NCI-H446 treated with DMSO at 0.1 percent for 48 hours (cell line): ENCODE measurements at places on chromosomes 12 and 14.

GRCh38 chr12:55227643-55228042 lies 6.8 kb downstream of the OR10A7 start:
- DNase-seq, result no peak

DNA sequence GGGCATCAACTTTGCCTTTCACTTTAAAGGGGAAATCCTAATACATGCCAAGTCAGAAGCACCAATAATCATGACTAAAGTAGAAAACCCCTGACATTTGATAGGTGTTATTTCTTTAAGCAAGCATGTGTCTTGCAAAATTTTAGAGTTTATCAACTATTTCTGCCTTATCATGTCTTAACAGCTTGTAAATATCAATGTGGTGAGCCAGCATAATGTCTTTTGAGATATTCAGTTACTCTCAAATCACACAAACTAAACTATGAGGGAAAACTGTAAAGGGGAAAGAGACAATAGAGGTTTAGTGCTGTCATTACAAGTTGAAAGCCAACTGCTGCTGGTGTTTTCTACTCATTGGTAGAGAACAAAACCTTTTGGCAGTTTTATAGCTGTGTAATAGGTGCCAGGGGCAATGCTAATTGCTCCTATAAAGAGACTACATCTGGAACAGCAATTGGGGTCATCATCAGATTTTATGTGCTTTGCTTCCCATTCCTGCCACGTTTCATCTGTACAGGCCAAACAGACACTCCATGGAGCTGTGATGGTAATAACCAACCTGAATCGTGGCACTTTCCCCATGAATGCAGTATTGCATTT lies 1027.4 kb downstream of the FSCB start:
- DNase-seq, result no peak

DNA sequence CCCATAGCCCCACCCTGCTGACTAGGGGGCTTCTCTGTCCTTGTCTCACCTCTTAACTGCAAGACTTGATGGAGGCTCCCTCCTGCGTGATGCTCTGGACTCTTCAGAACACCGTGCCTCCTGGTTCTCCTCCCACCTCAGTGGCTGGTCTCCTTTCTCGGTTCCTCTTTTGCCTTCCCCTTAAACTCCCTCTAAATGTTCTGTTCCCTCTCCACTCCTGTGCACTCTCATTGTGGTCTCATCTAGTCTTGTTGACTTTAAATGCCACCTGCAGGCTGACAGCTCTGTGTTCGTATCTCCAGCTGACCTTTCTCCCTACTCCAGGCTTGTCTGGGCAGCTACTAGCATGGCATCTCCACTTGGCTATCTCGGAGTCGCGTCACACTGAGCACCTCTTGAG lies 28.3 kb downstream of the DYNC1H1 start:
- DNase-seq, result no peak

DNA sequence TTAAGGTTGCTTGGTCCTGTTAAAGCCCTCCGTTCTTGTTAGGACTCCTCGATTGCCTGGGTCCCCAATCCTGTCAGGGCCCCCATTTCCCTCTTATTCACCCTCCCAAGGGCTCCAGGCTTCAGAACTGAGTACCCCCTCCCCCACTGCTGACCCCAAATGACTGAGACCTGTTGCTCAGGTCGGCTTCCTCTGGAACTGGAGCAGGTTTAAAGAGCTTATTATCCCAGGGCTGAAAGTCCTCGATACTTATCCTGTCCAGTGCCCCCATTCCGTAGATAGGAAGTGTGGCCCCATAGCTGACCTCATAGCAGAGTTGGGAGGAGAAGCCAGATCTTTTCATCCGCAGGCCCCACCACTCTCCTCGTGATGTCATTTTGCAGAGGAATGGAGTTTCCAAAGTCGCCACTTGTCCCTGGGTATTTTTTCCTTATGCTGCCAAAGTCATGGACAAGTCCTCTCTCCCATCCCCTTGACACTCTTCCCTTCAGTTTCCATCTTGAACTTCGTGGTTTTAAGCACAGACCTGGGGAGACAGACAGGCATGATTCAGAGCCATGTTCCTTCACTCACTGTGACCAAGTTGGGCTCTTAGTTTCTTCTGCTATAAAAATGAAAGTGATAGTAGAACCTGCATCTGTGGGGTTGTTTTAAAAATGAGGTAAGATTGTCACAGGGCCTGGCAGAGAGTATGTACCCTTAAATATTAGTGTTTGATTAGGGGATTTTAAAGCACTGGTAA lies 1.2 kb downstream of the USP30 start:
- no peak for DNase-seq

DNA sequence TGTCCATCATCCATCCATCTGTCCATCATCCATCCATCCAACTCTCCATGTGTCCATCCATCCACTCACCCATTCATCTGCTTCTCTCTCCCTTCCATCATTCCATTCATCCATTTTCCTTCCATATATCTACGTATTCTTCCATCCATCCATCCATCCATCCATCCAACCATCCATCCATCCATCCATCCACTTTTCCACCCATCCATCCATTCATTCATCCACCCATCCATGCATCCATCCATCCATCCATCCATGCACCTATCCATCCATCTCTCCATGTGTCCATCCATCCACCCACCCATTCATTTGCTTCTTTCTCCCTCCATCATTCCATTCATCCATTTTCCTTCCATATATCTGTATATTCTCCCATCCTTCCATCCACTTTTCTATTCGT lies 214.0 kb upstream of the RTL1 start:
- DNase-seq, result no peak

DNA sequence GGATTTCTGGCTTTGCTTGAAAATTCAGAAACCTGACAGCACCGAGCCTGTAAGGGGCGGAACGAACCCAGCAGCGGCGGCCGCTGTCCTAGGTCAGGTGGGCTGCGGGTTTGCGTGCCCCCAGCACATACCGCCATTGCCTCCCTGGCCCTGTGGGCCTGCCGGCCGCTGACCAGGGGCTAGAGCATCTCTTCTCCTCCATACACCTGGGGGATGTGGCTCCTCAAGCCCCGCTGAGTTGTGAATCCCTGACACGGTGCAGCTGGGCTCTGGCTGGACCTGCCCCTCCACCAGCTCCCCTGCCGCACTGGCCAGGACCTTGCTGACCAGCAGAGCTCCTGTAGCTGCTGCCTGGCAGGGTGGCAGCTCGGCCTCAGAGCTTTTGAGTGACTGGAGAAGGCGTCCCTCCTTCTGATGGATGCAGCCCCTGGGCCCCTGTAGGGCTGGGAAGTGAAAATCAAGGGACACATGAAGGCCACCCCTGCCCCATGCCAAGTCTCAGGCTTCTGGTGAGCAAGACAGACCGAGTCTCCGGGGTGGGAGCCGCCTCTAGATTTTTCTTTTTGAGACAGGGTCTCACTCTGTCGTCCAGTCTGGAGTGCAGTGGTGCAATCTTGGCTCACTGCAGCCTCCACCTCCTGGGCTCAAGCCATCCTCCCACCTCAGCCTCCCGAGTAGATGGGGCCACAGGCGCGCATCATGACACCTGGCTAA lies 184.9 kb upstream of the SFSWAP start:
- no peak for DNase-seq

- DNase-seq, result no peak
These were observed 41.4 kb downstream of the SPTSSA start for GRCh38 chr14:34420547-34421150.

DNA sequence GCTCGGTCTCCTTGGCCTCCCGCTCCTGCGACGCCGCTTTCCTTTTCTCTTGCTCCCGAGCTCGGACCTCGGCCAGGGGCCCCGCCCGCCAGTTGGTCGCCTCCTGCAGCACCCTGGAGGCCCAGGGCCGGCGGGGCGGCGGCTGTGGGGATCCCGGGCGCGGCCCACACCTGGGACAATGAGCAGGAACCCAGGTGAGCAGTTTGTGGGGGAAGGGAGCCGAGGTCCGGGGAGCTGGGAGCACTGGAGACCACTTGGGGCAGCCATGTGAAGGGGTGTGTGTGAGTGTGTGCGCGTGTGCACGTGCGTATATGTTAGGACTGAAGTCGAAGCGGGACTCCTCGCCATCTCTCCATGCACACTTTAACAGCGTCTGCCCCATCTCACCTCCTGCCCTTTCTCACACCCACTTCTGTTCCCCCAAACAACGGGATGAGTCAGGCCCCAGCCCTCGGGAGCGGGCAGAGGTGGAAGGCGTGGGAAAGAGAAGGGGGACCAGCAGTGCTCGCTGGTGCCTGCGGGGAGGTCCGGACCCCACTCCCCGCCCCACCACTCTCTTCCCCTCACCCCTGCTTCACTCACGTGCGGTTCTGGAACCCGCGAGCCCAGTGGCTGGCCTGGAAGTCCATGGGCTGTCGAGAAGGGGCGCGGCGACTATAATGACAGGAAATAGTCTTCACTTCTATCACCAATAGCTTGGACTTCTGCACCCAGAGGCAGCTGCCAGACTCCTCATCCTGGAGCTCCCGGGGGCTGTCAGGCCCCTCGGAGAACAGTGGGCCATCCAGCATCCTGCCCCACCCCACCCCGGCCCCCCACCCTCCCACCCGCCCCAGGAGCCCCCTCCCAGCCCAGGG lies 450 bp downstream of the DDN start:
- no peak for DNase-seq

GRCh38 chr12:75818863-75819262 lies 212.7 kb downstream of the PHLDA1 start:
- no peak for DNase-seq
